ENCODE measurements at places on chromosomes 5 and 9.

DNA sequence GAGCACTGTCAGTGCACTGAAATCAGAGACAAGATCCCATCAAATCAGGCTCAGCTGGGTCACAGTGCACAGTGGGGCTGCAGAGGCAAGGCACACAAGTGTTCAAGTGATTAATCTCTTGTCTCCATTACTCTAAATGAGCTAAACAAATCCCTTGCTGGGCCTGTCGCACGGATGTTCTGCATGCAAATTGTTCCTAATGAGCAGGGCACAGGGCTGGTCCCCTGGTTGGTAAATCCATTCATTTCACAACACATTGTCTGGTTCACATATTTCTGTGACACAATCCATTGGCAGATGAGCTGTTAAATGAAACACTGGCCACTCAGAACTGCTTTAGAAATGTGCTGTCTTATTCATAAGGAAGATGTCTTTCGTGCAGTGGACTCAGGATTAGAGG, 167.9 kb upstream of the BRINP1 start:
- no peak for DNase-seq

DNA sequence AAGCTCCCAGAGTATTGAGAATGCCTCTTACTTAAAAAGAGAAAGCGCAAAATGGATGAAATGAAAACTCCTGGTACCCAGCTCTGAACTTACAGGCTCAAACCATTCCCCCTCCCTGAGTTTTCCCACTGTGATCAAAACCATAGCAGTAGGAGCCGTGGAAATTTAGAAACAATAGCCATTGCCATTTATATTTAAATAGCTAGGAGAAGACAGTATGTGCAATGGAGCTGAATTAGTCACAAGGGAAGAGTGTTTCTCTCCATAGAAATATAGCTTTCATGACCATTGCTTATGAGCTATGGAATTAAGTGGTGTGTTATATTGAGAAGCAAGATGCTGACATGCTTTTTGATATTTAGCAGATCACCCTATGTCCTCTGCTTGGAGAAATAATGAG, 84.6 kb downstream of the PCSK5 start:
- DNase-seq, result no peak

DNA sequence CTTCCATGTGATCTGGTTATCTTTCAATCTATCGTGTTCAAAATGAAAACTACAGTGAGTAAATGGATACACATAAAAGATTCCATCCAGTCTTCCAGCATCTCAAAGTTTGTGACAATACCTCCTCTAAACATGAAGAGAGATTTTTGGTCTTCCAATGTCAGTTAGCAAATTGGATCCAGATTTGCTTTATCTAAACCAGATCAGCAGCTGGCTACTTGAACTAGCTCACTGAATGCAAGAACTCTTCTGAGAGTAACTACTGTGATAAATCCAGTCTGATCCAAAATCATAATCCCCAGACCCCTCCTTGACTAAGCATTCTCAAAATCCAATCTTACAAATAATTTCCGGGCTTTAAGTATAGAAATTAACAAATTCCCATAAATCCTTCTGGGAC, 2177.9 kb upstream of the C9orf72 start:
- DNase-seq, result no peak

- DNase-seq, result no peak
Measured at GRCh38 chr5:165086465-165086864, 1581.0 kb downstream of the MAT2B start.

DNA sequence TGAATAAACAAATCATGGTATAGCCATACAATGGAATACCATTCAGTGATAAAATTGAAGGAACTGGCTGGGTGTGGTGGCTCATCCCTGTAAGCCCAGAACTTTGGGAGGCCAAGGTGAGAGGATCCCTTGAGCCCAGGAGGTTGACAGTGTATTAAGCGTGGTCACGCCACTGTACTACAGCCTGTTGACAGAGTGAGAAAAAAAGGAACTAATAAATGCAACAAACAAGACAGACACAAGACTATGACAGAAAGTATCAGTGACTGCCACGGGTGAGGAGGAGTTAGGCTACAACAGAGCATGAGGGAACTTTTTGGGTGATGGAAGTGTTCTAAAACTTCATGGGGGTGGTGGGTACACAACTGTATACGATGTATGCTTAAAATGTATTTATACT, 2.2 kb downstream of the FNIP1 start:
- no peak for DNase-seq

- DNase-seq, result no peak
Measured at GRCh38 chr5:109005297-109006009, 257.8 kb downstream of the FER start.

DNA sequence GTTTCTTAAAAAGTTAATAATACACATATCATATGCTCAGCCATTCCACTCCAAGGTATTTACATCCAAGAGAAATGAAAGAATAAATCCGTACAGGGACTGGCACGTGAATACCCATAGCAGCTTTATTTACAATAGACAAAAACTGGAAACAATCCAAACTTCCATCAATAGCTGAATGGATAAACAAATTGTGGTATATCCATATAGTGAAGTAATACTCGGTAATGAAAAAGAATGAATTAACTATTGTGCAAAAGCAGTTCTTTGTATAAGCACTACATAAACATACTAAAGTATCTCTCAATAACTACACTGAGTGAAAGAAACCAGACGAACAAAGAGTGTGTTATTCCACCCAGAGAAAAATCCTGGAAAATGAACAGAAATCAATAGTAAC, 17.6 kb downstream of the COL23A1 start:
- no peak for DNase-seq

DNA sequence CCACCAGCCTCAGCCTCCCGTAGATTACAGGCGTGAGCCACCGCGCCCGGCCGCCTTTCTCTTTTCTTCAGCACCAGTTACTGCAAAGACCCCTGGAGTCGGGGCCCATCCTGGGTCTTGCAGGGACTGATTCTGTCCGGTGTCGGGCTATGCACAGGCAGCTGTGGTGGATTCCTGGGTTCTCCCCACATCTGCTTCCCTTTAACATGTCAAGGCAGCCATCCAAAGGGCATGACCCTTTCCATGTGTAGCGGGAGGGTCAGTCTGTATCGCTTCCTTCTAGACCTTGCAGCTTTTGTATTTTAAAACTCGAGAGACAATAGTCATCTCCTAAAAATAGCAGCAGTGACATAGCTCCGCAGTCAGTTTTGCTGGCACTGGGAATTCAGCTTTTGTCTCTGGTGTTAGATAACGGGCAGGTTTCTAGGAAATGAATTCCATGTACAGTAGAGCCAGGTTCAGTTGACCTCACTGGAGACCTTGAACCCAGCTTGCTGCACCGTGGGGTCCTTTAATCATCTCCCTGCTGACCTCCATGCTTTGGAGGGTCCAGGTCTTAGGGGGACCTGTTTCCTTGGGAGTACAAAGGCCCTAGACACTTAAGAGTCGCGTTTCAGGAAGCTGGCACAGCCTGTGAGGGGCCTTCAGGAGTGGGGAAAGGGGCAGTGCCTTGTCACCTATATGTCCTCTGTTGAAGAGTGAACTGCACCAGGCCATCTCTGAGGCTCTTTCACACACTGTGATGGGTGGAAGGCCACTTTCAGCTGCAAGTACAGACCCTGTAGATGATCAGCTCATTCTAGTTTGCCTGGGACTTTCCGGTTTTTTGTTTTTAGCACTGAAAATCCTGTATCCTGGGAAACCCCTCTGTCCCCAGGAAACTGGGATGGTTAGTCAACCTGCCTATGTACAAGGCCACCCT, 13.8 kb downstream of the ANKRD33B start:
- DNase-seq, result no peak
